ENCODE measurements at places on chromosomes 1 and 21.

DNA sequence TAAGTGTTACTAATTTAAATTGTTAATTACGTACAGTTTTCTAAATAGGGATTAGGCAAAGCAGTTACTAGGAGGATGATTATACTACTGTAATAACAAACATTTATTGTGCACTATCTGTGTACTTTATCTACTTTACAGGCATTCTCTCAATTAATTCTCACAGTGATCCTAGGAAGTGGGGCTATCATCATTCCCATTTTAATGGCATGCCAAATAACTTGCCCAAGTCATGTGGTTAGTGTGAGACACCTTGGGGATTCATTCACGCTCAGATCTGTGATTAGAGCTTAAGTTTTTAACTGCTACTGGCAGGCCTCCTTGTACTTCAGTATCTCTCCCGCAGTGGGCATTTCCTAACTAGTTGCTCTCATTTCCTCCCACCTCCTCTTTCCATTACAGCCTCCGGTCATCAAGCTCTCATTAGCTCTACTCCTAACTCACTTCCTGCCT is 11.5 kb downstream of the PHLDA3 start:
- DNase-seq = no peak

GRCh38 chr1:212595229-212595628 is 13.3 kb upstream of the ATF3 start:
- no peak for DNase-seq

DNA sequence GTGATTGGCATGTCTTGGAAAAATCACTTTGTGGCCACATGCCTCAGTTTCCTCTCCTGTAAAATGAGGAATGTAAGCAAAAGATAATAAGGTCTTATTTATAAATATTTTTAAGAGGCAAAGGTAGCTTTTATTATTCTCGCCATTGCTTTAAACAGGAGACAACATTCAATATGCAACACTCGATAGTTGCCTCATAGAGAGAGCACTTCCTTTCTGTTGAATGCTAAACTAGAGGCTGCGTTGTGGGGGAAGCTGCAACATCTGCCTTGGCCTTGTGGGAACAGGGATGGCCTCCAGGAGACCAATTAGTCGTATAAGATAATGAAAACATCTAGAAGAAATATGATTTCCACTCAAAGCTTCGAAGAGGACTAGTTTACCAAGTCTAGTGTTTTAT is 3.5 kb downstream of the OSCP1 start:
- no peak for DNase-seq

- DNase-seq = no peak
Observed at GRCh38 chr1:54283635-54284385, 83.8 kb downstream of the MRPL37 start.

- no peak for DNase-seq
Observed at GRCh38 chr1:204828352-204828850, 42.3 kb upstream of the NFASC start.

DNA sequence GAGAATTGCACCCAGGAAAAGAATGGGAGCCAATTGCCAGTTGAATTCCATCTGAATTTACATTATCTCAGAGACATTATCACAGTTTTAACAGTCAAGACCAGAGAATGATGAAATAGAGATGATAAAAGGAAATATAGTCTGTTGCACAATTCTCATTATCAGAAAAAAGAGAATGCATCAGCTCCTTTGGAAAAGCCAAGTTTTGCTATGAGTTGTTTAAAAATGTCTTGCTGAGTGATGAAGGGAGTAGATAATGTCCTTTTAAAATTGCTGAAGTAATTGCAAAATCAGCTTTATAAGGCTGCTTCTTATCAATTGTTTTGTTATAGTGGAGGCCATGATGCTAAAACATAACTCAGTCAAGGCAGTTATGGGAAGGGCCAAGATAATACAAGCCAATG is 37.9 kb upstream of the EEIG2 start:
- DNase-seq = no peak

DNA sequence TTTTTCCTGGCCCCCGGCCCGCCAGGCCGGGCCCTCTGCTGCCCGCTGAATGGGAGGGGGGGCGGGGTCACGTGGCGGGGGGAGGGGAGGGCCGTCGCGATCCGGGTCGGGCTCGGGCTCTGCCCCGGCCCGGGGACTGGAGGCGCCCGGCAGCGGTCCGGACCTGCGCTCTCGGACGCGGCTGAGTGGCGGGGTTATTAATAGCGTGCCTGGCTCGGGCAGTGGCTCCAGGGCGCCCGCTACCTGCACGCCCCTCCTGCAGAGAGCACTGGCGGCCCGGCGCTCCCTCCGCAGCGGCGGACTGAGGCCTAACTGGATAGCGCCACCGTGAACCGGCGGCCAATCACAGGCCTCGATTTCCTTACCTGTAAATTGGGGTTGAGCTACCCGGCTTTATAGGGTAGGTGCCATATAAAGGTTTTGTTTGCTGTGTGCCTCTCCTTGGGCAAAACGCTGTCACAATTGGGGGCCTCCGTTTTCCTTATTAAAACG is 28.1 kb downstream of the AHDC1 start:
- DNase-seq = no peak

GRCh38 chr1:113275691-113276090 is 114.6 kb upstream of the MAGI3 start:
- no peak for DNase-seq

DNA sequence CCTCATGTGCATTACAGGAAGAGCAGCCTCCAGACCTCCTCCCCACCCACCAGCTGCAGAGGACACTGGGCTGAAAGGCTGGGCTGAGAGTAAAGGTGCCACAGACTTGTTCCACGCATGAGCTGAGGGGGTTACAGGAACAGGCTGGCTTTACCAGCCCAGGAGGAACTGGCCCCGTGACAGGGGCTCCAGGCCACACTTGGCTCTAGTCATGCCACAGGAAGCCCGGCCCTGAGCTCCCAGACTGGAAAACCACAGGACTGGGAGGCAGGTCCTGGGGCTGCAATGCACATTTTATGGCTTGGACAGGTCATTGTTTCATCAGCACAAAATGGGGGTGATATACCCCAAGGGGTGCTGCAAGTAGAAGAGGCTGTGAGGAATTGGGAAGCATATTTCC is 35.6 kb downstream of the GPA33 start:
- no peak for DNase-seq

GRCh38 chr1:59394706-59395425 is 98.0 kb downstream of the FGGY start:
- DNase-seq = no peak

- peak; percentile 26 for DNase-seq
Observed at GRCh38 chr1:31955917-31956736, 18.0 kb upstream of the PTP4A2 start.

DNA sequence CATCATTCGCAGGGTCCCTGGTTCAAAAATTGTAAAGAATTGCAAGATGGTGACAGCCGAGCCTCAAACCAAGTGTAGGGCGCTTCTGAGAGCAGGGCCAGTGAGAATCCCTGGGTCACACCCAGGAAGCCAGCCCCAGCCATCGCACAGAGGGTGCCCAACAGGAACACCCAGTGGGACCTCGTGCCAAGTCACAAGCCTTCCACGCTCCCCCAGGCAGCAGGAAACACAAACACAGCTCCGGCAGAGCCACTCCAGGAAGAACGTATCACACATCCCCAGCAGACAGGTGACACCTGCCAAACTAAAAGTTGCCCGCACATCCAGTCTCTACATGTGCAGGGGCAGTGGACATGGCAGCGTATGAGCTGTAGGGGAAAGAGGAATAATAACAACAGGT is 20.2 kb downstream of the DHRS3 start:
- DNase-seq = no peak

DNA sequence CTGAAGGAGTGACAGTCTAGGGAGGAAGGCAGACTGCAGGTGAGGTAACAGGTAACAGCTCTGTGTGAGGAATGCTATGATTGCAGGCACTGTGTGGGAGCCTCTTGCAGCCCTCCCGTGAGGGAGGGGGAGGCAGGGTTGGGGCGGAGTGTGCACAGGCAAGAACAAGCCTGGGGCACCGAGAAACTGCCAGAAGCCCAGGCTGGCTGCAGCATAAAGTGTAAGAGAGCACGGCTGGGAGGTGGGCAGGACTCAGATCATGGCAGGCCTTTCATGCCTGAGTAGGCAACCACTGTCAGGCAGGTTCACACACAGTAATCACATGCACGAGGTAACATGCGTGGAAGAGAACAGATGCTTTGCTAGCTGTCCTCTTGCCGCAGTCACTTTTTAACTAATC is 11.3 kb upstream of the RHEX start:
- DNase-seq = no peak

GRCh38 chr1:152996633-152997400 is 4.7 kb upstream of the SPRR3 start:
- no peak for DNase-seq

GRCh38 chr1:89001510-89001909 is 9.1 kb upstream of the KYAT3 start:
- no peak for DNase-seq

- DNase-seq = no peak
Observed at GRCh38 chr1:217137210-217137881, 414.1 kb upstream of the ESRRG start.

Data from effector CD8-positive, alpha-beta T cell (primary cell).